ENCODE measurements at places on chromosomes 4 and X.

DNA sequence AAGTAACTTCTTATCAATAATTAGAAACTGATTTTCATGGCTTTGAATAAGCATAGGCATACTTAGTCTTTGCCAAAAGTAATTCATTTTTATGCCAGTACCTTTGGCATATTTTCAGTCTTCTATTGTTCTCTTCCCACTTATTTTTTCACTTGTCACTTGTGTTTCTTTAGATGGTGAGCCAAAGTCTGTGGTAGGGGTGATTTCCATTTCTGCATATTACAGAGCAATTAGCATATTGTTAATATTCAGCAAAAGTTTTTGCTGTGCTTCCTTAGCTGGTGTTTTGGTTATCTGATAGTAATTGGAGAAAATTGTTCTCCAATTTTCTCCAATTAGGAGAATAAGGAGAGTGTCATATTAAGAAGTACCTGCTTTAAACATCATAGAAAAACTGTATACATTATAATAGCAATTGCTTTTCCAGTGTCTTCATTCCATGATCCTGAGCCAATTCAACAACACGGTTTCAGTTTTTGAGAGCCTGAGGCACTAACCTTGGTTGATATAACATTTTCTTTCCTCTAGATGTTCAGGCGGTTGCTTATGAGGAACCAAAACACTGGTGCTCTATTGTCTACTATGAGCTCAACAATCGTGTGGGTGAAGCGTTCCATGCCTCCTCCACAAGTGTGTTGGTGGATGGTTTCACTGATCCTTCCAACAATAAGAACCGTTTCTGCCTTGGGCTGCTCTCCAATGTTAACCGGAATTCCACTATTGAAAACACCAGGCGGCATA is 64.7 kb downstream of the SMAD1 start:
- no peak for DNase-seq

DNA sequence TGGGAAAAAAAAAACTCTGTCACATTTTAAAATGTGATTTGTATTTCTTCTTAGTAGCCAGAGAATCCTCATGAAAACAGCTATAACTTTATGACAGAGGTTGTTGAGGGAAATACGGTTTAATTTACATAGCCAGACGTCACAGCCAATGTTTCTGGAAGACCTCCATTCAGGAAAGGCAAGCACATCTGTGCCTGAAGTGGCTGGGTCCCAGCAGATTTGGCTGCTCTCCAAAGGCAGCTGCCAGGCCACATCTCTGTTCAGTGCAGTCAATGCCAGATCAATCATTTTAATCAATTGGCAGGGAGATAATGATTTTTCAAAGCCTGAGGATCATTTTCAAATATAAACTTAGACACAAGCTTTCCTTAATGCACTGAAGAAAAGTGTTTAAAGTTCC is 86.5 kb upstream of the ZIC3 start:
- DNase-seq, result no peak

- DNase-seq, result no peak
Observed at GRCh38 chr4:174631901-174632758, 109.8 kb upstream of the HPGD start.

DNA sequence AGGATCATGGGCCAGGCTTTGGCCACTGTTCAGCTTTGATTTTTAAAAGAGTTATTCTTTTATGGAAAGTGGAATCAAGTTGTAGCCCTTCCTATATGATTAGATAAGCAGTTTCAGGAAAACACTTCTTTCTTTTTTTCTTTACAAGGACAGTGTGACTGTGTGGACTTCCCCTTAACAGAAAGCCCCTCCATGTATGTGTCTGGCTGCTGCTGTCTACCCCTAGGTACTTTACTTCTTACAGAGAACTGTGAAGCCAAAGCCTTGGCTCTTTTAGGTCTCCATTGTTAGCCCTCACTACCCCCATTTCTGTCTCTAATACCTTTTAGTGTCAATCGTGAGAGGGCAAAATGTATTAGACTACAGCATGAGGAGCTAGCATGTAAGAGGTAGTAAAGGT is 19.1 kb downstream of the VSIG1 start:
- DNase-seq, result no peak
